ENCODE measurements at places on chromosomes 4 and X.

- DNase-seq: no peak
Measured at GRCh38 chrX:151624677-151625076, 61.2 kb downstream of the PASD1 start.

DNA sequence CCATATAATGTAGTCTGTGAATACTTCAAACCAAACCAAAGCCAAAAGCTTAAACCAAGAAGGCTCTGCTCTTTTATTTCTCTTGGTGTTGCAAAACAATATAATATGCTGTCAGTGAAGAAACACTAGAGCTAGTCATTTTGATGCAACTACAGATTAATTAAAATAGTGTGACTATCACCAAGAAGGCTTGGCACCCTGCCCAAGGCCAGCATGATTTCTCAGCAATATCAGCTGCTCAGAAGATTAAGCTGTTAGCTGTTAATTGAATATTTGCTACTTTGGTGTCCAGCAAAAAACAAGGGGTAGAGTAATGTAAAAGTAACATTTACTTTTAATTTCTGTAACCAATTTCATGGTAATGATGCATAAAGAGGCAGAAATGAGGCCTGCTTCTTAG is 104.9 kb upstream of the PRPS2 start:
- DNase-seq: no peak

- DNase-seq: no peak
Measured at GRCh38 chrX:54166915-54167314, 16.1 kb downstream of the FAM120C start.

DNA sequence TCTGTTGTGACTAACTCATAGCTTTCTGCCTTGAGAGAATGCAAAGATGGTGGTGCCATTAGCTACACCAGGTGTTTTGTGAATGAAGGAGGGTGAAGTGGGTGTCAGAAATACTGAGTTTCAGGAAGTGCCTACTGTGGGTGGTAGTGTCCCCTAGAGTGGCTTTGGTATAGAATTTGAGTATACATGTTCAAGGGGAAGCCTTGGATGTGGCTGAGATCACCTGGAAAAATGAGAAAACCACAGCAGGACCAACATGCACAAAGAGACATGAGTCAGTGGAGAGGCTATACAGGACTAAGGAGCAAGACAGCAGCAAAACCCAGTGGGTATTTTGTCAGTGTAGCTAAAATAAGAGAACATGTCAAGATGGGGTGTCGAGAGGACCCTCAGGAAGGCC is 204.3 kb upstream of the TBL1X start:
- no peak for DNase-seq

GRCh38 chr4:107977966-107978705 is 11.6 kb upstream of the HADH start:
- DNase-seq: no peak

DNA sequence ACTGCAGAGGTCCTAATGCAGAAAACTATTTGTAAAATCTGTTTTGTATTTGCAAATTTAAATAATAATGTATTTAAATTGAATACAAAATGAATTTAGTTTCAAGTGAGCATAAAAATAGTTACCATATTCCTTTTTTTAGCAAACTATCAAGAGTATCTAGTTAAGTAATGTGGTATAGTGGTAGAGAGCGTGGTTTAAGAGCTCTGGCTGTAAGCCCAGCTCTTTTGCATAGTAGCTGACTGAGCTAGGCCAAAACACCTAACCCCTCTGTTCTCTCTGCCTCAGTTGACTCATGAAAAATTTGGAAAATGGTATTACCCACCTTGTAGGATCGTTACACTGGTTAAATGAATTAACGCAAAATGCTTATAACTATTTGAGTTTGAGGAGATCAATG is 18.1 kb upstream of the ADAD1 start:
- DNase-seq: no peak

GRCh38 chr4:148016063-148016637 is 284.3 kb downstream of the ARHGAP10 start:
- DNase-seq: no peak

- DNase-seq: no peak
Measured at GRCh38 chr4:81214144-81214880, 710 bp downstream of the PRKG2 start.

- DNase-seq: no peak
Measured at GRCh38 chr4:64200001-64200555, 209.2 kb downstream of the TECRL start.

DNA sequence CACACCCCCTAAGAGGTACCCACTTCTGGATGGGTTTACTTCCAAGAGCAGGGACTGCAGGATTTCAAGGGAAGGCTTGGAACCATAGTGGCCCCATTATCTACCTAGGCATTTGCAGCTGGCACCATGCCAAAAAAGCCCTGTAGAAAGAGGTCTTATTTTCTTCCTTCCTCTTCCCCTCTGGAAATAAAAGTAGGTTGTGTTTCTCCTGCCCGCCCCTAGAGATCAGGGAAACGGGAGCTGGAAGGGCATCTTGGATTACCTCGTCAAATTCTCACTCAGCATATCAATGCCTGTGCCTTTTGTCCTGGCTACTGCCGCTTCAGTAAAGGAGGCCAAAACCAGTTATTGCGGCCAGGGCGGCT is 1.6 kb downstream of the SCD5 start:
- no peak for DNase-seq

DNA sequence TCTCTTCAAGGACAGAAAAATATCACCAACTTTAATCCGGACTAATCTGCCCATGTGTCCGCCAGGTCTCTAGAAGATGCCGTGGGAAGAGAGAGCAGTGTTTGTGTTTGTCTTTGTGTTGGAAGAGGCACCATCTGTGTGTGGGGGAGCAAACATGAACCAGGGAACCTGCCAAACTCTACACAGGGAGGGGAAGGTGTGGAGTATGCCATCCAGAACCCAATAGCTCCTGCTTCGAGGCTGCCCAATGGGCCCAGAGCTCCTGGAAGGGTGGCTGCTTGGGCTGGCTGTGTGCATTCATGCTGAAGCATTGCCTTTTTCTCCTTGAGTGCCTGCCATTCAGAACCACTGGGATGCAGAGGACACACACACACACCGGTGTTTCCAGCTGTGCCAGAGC is 536.2 kb downstream of the MID1IP1 start:
- no peak for DNase-seq

- DNase-seq: no peak
Measured at GRCh38 chr4:105546086-105546485, 6.3 kb upstream of the ARHGEF38 start.

DNA sequence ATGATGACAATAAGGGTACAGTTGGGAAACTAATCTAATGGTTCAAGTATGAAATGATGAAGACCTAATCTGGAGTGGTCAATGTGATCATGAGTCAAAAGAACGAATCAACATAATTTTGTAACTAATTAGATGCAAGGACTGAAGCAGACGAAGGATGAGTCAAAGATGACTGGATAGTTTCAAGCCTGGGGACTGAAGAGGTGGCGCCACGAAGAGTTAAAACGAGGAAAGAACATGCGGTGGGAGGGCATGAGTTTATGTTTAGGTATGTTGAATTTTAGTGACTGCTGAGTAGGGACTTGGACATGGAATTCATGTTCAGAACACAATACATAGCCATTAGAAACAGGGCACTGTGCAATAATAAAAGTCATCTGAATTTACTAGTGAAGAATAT is 221.5 kb upstream of the FAM241A start:
- DNase-seq: no peak

DNA sequence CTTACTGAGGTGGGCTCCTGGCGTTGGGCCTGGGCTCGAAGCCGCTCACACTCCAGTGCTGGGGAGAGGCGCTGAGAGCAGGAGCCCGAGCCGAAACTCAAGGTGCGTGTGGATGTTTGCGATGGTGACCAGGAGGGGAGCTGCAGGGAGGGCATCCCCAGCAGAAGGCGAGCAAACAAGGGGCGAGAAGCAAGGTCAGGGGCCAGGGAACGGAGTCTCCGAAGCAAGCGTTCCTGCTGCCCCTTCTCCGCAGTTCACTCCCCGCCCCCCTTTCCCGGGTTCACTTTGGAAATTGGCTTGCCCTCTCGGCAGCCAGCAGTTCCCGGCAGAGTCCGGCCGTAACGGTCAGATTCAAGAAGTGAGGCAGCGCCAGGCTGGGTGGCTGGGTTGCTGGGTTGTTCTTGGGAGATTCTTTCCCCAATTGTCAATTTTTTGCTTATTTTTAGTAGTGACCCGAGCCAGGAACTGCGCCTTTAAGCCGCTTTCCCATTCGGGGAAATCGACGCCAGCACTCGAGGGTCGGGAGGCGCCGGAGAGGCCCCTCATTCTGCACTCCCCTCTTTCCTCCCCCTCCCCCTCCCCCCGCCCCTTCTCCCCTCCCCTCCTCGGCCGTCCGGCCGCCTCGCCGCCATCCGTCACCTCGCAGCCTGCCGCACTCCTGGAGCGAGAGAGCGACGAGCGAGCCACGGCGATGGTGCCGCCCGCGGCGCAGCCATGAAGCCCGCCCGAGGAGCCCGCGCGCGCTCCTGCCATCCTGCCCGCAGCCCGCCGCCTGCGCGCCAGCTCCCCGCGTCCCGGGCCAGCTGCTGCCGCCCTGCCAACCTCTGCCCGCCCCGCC is at the start of gene FRMPD3:
Gene FRMPD3 (plus strand): TSS at position 655 of the 838 bp plus-strand sequence. CDS start 76,937 bp downstream, outside the sequence.
- DNase-seq: no peak

DNA sequence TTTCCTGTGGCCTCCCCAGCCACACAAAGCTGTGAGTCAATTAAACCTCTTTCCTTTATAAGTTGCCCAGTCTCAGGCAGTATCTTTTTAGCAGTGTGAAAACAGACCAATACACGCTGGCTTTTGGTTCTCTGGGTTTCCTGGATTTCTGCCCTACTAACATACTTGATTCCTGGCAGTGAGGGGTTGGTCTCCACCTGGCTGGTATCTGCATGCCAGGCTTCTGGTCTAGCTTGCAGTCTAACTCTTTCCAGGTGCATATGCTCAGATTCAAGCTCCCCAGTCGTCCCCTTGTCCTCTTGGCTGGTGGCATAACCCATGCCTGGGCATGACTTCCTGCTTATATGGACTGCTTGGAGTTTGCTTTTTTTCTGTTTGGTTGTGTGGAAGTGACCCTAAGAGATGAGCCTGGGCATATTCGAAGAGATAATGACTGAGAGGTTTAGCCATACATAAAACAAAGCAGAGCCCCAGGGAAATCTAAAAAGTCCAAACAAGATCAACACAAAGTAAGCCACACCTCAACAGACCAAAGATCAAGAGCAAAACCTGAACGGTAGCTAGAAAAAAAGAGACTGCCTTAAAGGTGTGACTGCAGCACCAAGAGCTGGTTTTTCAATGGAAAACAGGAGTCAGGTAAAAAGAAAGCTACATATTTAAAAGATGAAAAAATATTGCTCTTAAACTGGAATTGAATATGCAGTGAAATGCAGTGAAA is 102.1 kb upstream of the STS start:
- no peak for DNase-seq

GRCh38 chr4:162274354-162274753 is 110.6 kb upstream of the FSTL5 start:
- peak; percentile 4 for DNase-seq

GRCh38 chr4:155751569-155751968 is 7.3 kb upstream of the GUCY1B1 start:
- DNase-seq: no peak

DNA sequence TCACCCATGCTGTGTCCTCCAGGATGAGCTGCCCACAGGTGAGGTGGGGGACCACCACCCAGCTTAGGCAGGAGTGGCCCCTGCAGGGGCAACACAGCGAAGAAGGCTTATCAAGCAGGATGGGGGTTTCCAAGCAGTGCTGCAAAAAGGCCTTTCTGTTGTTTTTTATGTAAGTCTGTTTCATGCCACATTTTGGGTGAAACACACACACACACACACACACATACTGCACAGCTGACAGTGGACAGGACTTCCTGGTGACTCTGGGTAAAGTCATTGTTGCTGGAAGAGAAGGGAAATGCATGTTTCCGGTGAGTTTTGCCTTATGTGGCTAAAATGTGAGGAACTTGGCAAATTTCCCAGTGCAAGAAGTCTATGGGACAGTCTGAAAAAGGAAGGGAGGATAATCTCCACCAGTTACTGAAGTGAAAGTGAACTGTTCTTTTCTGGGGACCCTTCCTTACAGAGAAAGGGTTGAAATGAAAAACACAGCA is 119.2 kb downstream of the IRF2 start:
- no peak for DNase-seq

DNA sequence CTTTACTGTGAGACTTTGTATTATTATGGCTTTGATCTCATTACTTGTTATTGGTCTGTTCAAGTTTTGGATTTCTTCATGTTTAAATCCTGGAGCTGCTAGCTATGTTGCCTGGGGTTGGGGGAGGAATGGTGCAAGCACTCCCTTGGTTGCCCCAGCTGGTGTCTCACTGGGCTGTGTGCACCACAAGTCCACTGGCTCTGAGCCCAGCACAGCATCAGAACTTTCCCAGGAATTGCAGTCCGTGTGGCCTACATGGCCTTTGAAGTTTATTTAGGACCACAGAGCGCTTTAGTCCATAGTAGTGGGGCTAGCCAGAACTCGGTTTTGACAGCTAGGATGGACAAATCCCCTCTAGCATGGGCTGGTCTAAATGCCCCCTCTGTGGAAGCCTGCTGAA is 278.8 kb upstream of the RPS6KA3 start:
- no peak for DNase-seq

- no peak for DNase-seq
Measured at GRCh38 chr4:145340071-145340675, 141.5 kb upstream of the SMAD1 start.

GRCh38 chr4:88858752-88859151 is 161.1 kb upstream of the NAP1L5 start:
- peak; percentile 39 for DNase-seq

DNA sequence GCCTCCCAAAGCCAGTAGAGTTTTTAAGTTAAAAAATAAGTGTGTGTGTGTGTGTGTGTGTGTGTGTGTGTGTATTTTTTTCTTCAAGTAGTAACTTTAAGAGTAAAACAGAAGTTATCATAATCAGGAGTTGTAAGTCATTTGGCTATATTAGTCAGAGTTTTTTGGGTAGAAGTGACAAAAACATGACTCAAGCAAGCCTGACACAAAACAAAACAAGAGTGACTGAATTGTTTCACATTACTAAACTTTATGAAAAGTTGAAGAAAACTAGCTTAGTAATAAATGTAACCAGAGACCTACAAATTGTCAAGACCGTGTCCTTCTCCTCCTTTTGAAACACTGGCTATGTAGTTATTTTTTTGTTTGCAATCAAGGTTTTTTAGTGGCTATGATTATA is 738.0 kb upstream of the PITX2 start:
- DNase-seq: no peak

Measured in GM10248 (cell line).